Stimulated activated CD4-positive, alpha-beta T cell treated with anti-CD3 and anti-CD28 coated beads, Interleukin-1b, Interleukin-23, amount 100 ng/mL, for 24 hours (primary cell): ENCODE measurements at places on chromosomes 3 and 15.

GRCh38 chr3:181771120-181771519, 59.4 kb downstream of the SOX2 start:
- no peak for DNase-seq

- no peak for DNase-seq
Measured at GRCh38 chr3:22117751-22118346, 366.8 kb upstream of the ZNF385D start.

DNA sequence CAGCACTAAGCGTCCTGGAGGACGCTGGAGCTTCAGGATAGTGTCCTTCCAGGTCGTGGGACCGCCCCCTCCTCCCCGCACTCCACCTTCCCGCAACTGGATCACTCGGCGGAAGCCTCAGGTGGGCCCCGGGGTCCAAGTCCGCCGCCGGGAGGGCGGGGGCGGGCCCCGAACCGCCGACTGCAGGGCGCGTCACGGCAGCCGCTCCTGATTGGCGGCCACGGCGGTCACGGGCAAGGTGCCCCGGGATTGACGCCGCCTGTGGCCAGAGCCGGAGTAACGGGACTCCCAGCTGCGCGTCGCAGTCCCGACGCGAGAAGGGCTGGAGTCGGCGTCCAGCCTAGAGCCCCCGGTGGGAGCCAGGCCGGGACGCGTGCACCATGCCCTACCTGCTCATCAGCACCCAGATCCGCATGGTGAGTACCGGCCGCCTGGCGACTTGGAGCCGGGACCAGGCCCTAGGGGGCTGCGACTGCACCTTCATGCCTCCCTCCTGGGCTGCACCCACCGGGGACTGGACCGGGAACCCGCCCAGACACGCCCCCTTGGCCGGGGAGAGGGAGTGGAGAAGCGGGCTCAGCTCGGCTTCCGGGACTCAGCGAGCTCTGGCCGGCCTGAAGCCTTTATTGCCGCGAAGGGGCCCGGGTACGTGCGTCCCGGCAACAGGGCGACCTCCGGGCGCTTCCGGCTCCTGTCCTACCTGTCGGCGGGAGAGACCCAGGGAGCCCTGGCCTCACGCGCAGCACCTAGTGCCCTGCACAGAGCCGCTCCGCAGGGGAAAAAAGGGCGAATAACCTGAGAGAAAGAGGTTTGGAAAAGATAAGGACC, at the start of gene GCHFR:
GCHFR (plus strand) TSS at position 268 of the 828 bp plus-strand sequence; CDS start at position 381, 113 bp downstream.
- DNase-seq = no peak

DNA sequence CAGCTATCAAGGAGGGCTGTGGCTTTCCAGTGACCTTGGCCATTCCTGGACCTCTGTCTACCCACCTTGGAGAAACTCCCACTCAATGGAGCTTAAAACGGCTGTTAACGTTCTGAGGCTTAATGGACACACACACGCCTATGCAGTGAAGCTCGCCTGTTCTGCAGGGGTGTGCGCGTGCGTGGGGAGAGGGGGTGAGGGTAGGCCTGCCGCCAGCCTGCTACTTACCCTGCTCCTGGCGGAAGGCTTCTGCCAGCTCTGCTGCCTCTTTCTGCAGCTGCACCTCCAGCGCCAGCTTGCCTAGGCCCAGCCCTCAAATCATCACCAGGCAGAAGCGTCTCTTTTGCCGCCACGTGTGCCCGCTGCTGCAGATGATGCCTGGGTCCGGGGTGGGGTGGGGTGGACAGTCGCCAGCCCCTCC, 23.2 kb upstream of the PARL start:
- DNase-seq = no peak

DNA sequence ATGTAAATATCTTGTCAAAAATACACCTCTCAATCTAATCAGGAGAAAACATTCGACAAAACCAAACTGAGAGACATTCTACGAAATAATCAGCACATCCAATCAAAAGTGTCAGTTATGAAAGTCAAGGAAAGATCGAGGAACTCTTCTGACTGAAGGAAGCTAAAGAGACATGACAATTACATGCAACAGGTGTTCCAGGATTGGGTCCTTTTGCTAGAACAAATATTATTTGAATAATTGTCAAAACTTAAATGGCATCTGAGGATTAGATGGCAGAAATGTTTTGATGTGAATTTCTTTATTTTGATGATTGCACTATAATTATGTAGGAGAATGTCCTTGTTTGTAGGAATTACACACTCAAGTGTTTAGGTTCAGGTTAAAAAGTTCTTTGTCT, 124.1 kb upstream of the HES1 start:
- DNase-seq = no peak
